ENCODE measurements at places on chromosomes 13 and 19.

DNA sequence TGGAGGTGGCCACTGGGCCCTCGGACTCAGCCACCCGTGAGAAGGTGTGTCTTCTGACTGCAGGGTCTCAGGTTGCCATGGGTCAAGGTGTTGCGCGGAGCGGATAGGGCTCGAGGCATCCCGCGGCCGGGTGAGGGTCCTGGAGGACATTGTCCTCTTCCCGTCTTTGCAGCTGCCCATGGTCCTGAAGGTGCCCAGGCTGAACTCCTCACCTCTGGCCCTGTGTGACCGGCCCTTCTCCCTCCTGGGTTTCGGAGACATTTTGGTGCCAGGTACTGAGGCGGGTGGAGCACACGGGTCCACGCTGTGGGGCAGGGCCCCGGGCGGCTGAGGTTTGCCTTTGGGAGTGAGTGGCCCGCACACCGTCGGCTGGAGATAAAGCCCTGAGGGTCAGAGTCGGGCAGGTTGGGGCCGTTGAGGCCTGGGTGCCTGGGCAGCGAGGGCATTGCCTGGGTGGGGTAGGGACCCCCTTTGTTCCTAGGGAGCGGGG lies 15.6 kb upstream of the TMPRSS9 start:
- no peak for DNase-seq

DNA sequence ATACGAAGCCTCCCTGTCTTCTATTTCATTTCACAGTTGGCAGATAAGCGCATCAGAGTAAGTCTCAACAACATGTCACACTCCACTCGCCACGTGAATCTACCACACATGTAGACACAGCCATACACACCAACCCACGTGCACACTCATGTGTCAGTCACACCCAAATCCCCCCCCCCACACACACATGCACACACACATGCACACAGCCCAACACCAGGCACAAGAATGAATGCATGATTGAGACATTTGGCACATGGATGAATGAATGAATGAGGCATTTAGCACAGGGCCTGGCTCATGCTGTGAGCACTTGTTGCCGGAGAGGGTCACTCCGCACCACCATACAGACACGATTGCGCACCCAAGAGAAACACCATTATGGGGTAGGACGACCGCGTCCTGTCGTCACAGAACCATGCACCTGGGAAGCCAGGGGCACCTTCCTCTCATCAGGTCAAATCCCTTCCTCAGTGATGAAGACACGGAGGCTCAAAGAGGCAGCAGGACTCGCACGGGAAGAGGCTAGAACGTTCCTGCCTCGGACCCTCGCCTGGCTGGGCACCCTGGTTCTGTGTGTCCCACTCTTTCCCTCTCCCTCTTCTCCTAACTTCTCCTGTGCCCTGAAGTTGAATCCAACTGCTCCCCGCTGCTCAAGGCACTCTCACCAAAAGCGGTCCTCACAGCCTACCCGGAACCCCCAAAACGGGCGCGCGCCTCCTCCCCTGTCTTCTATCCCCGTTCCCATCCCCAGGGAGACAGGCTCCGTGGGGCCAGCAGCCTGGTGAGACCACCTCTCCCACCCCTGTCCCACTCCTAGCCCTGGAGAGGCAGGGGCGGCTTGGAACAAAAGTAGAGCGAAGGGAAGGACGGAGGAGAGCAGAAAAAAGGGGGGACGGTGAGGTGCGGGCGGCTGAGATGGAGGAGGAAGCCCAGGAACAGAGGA lies 1.3 kb downstream of the MEIS3 start:
- DNase-seq = peak; percentile 31

DNA sequence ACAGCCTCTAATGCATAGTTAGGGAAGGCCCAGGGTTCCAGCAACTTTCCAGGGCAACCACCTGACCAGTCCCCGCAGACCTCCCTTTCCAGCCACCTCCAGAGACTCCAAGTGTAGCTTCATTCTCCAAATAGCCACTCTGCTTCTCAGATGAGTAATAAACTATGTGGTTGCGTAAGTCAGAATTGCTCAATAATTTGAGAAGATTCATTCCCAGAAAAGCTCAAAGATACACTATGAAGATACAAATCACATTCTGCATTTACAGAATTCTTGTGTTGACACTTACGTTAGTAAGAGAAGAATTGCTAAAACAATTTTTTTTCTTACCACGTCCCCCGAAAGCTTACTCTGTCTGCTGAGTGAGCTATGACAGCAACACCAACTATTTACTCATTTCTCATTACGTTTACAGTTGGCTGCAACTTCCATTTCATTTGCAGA lies 8.2 kb upstream of the LATS2 start:
- DNase-seq = no peak

- DNase-seq = no peak
Measured at GRCh38 chr13:50864492-50864891, 21.0 kb upstream of the DLEU7 start.

GRCh38 chr19:3684054-3684816 lies 16.0 kb downstream of the PIP5K1C start:
- no peak for DNase-seq

DNA sequence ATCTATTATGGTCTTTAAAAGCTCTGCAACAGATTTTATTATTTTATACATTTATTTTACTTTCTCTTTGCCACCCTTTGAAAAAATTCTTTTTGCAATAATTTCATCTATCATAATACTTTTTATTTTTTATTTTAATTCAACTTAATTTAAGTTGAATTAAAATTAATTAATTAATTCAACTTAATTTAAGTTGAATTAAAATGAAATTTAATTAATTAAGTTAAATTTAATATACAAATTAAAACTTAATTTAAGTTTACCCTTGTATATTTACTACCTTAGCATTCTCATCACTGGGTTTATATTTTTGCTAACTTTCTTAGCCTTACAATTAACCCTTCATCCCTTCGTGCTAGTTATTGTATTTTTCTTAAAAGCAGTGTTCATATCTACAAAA lies 301.4 kb downstream of the SLITRK5 start:
- DNase-seq = no peak

DNA sequence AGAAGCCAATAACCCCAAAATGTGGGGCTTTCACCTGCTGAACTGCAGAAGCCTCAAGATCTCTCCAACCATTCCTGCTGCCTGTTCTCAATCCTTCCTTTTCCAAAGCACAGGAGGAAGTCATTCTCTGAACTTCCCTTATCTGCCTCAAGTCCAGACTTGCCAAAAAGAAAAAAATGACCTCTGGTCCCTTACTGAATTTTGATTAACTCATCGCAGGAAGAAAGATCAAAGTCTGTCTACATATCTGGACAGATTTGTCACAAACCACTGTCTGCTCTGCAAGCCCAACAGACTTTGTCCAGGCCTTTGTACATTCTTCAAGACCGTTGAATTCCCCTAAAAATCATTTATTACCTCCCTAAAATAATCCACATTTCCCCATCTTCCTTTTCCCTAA lies 126.5 kb upstream of the NBEA start:
- no peak for DNase-seq

DNA sequence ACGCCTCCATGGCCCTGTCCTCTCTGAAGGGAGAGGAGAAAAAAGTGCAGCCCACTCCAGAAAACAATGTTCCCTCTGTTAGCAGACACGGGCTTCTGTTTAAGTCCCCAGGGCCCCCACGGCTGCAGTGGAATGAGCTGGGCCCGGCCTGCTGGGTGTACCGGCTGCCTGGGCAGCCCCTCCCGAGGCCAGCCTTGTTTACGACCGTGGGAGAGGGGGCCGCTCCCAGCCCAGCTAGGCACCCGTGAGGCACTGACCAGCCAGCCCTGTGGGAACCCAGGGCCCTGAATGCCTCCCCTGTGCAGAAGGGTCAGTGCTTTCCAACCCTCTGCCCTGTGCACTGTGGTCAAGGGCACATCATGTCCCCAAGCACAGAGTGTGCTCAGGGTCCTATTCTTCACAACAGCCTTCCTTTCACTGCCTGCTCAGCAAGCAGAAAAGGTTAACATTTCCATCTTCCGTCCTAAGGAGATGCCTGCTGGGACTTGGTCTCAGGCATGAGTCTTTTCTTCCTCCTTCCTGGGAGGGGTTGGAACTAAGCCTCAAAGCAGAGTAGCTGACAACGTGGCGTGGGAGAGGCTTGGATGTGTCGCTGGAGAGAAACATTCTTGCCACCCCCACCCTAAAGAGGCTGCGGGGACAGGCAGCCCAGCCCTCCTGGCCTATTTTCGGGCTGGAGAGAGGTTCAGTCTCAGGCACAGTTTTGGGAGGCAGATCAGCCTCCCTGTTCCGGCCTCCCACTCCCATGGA lies 90.1 kb downstream of the RGCC start:
- DNase-seq = peak; percentile 40

DNA sequence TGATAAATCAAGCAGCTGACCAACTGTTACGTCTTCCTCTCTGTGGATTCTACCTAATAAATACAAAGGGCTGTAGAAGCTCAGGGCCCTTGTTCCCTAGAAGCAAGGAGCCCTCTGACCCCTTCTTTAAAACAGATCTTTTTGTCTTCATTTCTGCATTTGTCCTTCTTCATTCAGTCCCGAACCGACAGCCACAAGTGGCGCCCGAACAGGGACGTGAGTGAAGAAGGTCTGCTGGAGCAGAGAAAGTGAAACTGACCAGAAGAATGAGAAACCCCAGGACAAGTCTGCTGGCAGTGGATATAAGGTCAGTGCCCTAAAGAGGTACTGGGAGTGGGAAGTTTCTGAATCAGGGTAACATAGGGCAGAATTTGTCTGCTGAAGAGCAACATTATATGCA lies 13.1 kb downstream of the ZNF773 start:
- DNase-seq = peak; percentile 10

DNA sequence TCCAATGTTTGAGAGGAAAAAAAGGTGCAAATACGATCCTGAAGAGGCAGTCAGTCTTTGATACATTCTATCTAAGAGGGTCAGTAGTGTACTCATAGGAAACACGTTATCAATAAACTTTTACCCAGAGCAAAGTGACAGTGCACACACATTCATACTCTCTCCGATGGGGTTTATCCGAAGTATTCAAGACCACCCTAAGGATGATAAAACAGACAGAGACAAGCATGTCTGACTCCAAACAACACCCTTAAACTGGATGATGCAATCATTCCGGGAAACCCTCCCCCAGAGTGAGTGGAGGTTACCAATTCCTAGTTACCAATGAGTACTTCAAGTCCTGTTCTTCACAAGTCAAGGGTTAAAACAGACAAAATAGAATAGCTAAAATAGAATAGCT lies 79.1 kb downstream of the DNAJC3 start:
- DNase-seq = no peak

DNA sequence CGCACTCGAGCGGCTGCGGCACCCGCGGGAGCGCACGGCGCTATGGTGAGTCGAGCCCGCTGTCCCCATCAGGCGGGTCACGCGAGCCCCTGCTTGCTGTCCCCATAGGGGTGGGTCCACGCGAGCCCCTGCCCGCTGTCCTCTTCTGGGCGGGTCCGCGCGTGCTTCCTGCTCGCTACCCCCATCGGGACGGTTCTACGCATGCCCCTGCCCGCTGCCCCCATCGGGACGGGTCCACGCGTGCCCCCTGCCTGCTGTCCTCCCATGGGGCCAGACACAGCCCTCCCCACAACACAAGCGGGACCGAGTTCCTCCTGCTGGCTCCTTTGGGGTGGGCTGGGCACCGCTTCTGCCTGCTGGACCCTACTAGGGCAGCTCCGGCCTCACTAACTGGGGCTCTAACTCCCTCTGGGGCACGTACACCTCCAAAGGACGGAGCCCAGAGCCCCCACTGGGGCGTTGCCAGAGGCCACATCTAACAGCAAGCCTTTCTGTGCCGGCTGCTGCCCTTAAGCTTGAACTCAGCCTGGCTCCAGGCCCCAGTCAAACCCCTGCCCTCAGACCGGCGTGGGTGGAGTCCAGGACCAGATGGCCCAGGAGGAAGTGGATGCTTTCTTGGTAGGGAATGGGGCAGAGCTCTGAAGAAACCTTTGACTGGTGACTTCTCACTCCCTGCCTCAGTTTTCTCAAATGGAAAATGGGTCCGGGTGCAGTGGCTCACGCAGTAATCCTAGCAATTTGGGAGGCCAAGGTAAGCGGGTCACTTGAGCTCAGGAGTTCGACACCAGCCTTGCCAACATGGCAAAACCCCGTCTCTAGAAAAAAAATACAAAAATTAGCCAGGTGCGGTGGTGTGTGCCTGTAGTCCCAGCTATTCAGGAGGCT lies 722 bp downstream of the COLGALT1 start:
- DNase-seq = peak; percentile 57

GRCh38 chr13:39054112-39054511 lies 15.9 kb downstream of the NHLRC3 start:
- DNase-seq = no peak

GRCh38 chr13:75544681-75545330 lies 4.8 kb upstream of the UCHL3 start:
- DNase-seq = no peak

GRCh38 chr19:32264568-32264967 lies 80.8 kb upstream of the ZNF507 start:
- no peak for DNase-seq

- DNase-seq = no peak
Measured at GRCh38 chr19:6354098-6354674, 7.1 kb upstream of the CLPP start.

DNA sequence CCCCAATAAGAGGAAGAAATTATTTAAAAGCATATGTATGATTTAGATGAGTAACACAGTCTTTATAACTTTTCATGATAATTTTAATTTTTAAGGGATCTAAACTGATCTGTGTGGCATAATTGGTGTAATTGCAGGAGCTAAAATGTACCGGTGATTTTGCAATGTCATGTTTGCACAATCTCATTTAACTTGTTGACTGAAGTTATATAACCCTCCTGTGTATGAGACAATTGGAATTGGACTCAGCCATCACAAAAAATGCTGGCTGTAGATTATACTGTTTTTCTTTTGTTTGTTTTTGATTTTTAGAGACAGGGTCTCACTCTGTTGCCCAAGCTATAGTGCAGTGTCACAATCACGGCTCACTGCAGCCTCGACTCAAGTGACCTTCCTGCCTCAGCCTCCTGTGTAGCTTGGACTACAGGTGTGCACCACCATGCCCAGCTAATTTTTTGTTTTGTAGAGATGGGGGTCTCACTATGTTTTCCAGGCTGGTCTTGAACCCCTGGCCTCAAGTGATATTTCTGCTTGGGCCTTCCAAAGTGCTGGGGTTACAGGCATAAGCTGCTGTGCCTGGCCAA lies 26.1 kb downstream of the FGF9 start:
- DNase-seq = no peak

- no peak for DNase-seq
Measured at GRCh38 chr19:46493236-46494145, 2.2 kb downstream of the PNMA8B start.

GRCh38 chr19:16260160-16260811 lies 62.6 kb downstream of the AP1M1 start:
- DNase-seq = no peak

DNA sequence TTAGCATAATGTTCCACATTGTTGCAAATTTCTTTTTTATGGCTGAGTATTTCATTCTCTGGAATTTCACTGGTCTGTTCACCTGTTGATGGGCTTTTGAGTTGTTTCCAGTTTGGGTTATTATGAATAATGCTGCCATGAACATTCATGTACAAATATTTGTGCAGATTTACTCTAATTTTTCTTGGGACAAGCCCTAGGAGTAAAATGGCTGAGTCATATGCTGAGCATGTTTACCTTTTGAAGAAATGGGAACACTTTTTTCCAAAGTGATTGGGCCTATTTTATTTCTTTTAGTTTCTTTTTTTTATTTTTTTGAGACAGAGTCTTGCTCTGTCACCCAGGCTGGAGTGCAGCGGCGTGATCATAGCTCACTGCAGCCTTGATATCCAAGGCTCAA lies 4.7 kb upstream of the FBL start:
- no peak for DNase-seq

- no peak for DNase-seq
Measured at GRCh38 chr19:43265664-43266025, 3.7 kb downstream of the PSG9 start.

Measured in cerebellar cortex (tissue), 1 donor.